ENCODE measurements at places on chromosomes 3 and 15. TPM values are rescaled to one million over a fixed set of nuclear protein-coding genes. Genes with fewer than 3 reads are reported as not detected.

DNA sequence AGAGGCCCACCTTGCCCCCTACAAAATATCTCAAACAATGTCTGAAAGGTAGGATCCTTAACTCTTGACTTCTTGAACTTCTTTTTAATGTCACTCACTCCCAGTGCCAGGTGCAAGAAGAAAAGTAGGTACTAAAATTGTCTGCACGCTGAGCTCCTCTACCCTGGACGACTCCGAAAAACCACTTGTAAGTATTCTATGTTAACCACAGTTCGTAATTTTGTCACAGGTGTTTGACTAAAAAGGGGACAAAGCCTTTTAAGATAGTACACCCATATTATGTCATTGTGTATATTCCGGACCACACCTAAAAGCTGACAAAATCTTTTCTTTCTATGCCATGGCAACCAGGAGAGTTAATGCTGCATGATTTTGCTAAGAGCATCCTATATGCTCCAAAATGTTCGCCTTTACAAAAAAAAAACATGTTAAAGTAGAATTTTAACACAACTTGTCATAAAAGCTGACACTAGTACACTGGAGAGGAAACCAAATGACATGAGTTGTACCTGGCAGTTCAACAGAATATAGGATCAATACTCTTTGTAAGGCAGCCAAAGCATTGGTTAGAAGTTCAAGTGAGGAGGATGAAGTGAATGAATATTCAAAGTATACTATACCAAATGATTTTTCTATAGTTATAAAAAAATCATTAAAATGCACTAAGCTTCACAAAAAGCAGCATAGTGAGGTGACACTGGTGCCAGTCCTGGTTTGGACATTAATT, 210.5 kb downstream of the FOXP1 start:
- no peak for DNase-seq

The SLC6A1 gene
- total RNA-seq: 0.32 TPM

DNA sequence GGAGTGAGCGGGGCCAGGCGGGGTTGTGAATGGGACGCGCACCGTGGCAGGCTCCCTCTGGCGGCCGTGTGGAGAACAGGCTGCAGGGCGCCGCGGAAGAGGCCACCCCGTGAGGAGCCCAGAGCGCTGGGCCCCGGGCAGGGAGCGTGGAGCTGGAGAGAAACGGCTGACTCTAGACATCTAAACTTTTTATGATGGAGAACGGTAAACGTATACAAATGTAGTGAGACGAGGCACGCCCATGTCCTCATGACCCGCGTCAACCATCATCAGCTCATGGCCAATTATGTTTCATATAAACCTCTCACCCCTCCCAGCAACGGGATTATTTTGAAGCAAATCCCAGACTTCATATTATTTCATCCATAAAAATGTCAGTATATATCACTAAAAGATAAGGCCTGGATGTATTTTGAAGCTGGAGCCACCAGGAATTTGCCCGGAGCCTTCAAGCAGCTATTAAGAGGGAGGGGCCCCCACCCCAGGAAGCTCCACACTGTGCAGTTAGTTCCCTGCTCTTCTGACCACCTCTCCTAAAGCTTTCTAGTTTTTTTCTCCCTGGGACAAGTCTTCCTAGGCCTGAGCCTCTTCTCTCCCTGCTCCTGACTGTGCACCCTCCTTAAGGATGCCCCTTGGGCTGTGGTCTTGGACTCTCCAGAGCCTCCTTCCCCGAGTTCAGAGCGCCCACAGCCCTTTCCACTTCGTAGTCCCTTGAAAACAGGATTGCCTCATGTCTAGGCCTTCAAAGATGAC, 149.5 kb downstream of the SMAD6 start:
- peak; percentile 70 for DNase-seq

DNA sequence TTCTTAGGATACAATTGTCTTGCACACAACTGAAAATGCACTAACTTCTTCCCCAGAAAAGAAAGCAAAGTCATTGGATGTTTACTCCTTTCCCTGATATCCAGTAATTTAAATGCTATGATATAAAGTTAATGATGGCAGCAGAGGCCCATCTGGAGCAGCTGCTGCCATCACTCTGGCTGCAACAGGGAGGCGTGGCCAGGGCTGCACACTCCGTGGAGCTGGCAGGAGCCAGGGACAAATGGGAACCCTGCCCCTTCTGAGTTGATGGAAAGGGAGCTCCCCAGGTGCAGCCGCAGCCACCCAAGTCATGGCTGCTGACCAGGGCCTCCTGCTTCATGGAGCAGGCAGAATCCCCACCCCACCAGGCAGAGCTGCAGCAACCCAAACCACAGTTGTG, 72.6 kb upstream of the ALDH1A3 start:
- DNase-seq: no peak

GRCh38 chr3:149091983-149092382, 5.7 kb upstream of the HLTF start:
- no peak for DNase-seq

DNA sequence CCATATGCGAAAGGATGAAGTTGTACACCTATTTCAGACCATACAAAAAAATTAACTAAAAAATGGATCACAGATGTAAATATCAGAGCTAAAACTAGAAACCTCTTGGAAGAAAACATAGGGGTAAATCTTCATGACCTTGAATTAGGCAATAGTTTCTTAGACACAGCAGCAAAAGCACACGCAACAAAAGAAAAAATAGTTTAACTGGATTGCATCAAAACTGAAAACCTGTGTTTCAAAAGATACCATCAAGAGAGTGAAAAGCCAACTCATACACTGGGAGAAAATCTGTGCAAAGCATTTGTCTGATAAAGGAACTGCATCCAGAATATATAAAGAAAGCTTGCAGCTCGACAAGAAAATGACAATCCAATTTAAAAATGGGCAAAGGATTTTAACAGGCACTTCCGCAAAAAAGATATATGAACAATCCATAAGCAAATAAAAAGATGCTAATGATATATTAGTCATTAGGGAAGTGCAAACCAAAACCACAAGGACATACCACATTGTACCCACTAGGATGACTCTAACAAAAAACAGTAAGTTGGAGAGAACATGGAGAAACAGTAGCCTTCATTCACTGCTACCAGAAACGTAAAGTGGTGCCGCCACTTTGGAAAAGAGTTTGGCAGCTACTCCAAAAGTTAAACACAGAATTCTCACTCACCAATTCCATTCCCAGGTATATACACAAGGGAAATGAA, 263.1 kb downstream of the ADAMTS17 start:
- no peak for DNase-seq

The RBPMS2 gene
- 0.66 TPM for total RNA-seq

GRCh38 chr3:45807681-45808540, 11.6 kb upstream of the SLC6A20 start:
- DNase-seq: no peak

DNA sequence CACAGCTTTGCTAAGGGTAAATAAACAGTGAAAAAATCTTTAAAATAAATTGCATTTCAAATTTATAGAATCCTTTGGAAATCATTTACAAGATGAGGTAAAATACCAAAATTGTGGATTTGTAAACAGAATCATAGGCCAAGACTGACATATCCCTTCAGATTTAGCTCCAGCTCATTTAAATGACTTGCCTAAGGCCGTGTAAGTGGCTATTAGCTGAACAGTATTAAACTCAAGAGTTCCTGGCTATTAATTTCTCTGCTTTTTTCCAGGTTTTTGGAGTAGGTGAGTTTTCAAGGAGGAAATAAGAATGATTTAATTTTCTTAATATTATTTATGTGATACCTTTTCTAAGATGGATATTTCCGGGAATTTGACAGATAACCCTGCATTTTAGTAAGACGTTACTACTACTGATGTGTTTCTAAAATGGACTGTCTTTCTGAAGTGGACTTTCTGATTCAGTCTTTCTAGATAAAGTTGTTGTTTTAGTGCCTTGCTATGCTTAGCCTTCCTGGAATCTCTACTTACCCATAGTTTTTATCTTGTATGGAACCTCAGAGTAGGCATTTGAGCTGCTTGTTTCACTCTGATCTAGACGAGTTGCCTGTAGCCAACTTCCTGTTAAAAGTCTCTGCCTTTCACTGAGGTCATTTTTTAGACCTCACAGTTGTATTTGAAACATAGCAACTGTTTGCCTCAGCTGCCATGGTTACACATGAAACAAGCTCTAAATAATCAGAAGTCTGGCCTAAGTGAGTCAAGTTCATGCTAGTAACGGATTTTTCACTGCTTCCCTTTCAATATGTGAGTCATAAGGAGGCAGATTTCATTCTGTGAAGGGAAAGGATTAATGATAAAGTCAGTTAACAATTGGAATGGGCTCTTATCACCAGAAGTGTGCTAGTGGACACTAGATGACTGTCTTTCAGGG, 127.0 kb downstream of the KLHL25 start:
- no peak for DNase-seq

The MAN2A2 gene
- 58.0 TPM for total RNA-seq

- DNase-seq: no peak
These were observed 124.3 kb upstream of the UMPS start for GRCh38 chr3:124605781-124606579.

DNA sequence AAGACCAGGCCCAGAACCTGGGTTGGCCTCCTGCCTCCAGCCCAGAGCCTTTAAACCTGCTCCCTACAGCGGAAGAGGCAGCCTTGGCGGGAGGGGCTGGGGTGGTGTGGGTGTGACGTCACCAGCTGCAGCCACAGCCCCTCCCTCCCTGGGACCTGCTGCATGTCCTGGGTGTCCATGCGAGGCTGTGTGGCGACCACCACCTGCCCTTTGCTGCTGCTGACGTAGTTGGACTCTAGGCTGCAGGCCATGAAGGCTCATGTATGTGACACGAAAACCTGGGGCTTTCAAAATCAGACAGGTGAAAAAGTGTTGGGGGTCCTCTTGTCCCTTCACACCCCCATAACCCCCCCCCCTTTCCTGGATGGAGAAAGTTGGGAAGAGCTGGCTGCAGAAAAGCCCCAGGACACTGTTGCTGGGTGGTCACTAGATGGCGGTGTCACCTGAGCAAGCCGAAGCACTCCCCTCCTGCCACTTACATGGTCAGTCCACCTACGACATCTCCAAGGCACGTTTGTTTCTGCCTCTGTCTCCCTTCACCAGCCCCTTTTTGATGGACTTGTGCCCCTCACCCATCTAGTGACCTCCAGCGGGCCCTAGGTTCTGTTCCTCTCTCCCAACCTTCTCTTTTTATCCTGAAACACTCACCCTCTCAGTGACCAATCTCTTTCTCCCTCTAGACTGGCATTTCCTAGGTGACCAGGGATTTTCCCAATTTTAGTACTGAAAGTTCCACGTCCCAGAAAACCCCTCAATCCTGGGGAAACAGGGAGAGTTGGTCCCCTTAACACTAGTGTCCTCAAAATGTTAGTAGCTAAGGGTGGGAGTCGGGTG, 35.2 kb downstream of the SLC6A20 start:
- DNase-seq: peak; percentile 55

GRCh38 chr15:85379403-85380131, 836 bp upstream of the AKAP13 start:
- no peak for DNase-seq

- DNase-seq: no peak
These were observed 21.1 kb upstream of the MFSD1 start for GRCh38 chr3:158780766-158781165.

All from breast epithelium (tissue), 4 donors.